Activated naive CD8-positive, alpha-beta T cell treated with anti-CD3 and anti-CD28 coated beads, Interleukin-2, amount 10 ng/mL, durations not matched to agents 7 days and 5 days (primary cell): ENCODE measurements at places on chromosomes 5 and 9. TPM values are rescaled to one million over a fixed set of nuclear protein-coding genes. Genes with fewer than 3 reads are reported as not detected.

MYMK gene
- total RNA-seq = not detected

TICAM2 gene
- 1.8 TPM for total RNA-seq

TTC23L gene
- total RNA-seq = not detected

CDH6 gene
- total RNA-seq = not detected

MELK gene
- total RNA-seq = 48.1 TPM

AGPAT2 gene
- 21.6 TPM for total RNA-seq

DNA sequence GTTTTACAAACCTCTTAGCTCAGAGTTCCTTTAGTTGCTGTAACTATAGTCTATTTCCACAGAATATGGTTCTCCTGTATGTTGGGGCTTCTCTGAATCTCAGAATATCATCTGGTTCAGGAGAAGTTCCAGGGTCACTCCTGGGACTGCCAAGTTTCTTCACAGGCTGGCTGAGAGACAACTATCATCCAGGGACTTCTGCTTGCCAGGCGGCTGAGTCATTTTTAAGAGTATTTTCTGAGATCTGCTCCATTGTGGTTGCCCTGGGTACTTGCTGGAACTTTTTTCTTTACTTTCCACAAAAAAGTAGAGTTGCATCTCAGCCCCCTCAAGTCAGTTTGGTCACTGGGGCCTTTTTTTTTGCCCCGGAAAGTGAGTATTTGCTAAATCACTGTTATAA is 566.5 kb downstream of the LRRC70 start:
- DNase-seq = no peak

GRCh38 chr5:179417016-179417415 is 71.8 kb upstream of the ADAMTS2 start:
- DNase-seq = no peak

DNA sequence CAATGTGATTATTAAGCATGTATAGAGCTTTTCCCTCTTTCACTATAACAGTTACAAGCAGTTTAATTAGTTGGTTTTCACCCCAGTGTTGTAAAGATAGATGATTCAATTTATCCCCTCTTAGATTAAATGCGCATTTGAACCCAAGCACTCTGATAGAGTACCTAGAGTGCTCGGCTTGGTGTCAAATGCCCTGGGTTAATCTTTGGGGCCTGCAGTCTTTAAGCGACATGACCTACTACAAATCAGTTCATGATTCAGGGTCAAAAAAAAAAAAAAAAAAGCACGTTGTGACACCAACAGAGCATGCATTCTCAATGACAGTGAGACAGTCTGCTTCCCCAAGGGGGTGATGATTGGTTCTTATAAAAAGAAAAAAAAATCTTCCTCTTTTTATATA is 375.3 kb downstream of the BRINP1 start:
- DNase-seq = no peak
